ENCODE measurements at places on chromosomes 6 and 20. TPM values are rescaled to one million over a fixed set of nuclear protein-coding genes. Genes with fewer than 3 reads are reported as not detected.

DNA sequence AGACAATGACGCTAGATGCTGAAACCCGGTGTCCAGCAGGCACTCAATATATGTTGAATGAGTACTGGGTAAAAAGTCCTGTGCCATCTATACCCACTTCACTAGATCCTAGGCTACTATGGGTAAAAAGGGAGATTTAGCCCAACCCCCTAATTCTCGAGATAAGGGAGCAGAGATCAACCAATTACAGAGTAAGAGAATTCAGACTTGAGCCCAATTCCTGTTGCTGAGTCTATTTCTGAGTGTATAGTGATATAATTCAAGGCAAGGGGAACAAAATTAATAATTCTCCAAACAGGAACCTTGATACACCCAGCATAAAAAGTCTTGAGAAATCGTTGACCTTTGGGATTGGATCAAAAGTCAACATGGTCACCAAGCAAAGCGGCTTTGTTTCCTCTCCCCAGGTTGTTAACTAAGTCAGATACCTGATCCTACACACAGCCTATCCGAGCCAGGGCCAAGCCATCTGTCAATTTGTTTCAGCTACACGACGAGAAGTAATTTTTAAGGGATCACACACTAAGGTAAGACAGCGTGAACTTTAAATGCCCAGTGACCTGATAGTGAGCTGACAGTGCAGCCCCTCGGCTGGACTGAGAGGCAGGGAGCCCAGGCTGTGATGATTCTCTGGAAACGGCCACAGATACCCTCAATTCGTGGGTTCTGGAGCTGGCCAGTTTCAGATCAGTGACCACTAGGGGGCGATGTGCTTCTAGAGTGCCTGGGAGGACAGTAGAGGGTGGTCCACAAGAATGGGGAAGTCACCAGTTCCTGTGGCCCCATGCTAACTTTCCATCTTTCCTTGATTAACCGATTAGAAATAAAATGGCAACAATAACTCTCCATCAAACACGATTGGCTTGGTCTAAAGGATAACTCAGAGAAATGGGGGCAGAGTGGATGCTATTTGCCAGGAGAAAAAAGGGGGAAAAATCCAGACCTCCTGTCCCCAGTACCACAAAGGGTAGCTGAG lies 46.2 kb downstream of the SLC22A23 start:
- DNase-seq: peak; percentile 72

- no peak for DNase-seq
Measured at GRCh38 chr6:169487579-169488436, 214.0 kb downstream of the WDR27 start.

DNA sequence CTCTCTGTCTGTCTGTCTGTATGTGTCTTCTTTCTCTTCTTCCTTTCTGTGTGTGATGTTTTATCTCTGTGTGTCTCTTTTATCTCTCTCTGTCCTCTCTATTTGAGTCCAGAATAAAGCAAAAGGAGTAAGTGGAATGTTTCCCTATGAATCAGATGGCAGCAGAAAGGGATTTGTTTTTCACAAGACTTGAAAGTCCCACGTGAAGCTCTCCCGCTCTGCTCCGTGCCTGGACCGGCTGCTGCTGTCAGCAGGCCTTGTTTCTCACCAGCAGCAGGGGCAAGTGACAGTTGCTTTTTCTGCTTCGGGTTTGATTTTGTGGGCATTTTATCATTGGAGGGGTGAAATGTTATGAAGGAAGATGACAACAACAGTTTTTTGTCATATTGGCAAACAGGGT lies 212.7 kb downstream of the PACRG start:
- no peak for DNase-seq

- no peak for DNase-seq
Measured at GRCh38 chr6:168291450-168291849, 28.1 kb downstream of the DACT2 start.

- no peak for DNase-seq
Measured at GRCh38 chr6:132128424-132128823, 177.3 kb upstream of the CCN2 start.

- peak; percentile 71 for DNase-seq
Measured at GRCh38 chr6:32154514-32155161, 697 bp downstream of the PPT2 start.

DNA sequence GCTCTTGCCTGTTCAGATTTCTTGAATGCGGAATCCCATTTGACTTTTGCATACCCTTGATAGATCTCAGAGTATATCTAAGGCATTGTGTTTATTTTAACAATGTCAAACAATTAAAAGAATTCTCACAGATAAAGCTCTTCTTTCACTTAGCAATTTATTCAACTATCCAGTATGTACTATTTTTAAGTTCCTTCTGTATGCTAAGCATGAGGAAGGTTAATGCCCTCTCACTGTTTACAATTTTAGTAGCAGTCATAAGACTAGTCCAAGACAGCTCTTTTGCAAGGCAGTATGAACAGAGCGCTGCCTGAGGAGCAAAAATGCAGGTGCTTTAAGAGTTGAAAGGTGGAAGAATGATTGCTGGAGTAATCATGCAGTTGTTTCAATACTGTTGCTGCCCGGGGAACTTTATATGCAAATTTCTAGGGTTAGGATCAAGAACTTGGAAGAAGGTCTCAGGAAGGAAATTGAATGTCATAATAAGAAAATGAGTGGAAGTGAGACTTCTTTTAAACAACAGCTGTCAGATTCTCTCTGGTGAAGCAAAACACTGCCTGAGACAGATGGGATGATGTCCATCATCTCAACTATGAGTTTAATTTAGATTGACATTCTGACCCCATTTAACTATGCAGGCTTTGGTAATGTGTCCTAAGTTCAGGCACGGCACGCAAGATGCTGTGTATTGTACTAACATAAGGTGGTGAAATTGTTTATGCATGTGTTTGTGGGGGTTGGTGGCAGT lies 1303.5 kb upstream of the CITED2 start:
- no peak for DNase-seq

DNA sequence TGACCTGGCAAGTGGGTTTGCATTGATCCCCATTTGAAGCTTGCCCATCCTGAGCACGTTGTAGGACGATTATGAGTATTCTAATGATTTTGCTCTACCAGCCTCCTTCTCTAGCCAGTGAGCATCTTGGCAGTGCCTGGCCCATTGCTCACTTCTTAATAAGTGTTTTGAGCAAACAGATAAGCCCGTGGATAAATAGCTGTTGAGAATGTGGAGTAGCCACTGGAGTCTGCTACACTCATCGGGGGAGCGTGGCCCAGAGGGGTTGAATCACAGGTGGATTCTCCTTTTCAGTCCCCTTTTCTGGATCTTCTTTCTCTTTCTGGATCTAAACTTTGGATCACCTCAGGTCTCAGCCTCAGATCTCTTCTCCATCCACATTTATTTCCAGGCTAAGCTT lies 15.9 kb upstream of the EDN3 start:
- no peak for DNase-seq

Gene BCL2L1
- polyA plus RNA-seq: 11.5 TPM

Gene PNPLA1
- polyA plus RNA-seq: not detected

Measured in naive thymus-derived CD4-positive, alpha-beta T cell (primary cell).